ENCODE measurements at places on chromosomes 6 and 20. TPM values are rescaled to one million over a fixed set of nuclear protein-coding genes. Genes with fewer than 3 reads are reported as not detected.

The HLA-DRB1 gene
- 141 TPM for total RNA-seq

The SLC17A1 gene
- total RNA-seq, result not detected

The PTPRT gene
- not detected for total RNA-seq

The LHFPL5 gene
- total RNA-seq, result 0.42 TPM

The BICRAL gene
- total RNA-seq, result 19.2 TPM

The SYNGAP1 gene
- 18.8 TPM for total RNA-seq

The ECT2L gene
- not detected for total RNA-seq

The PHACTR3 gene
- 10.0 TPM for total RNA-seq
